Daoy (cell line): ENCODE measurements at places on chromosomes 4 and X.

- DNase-seq: no peak
Observed at GRCh38 chrX:7889680-7890079, 37.5 kb downstream of the PNPLA4 start.

DNA sequence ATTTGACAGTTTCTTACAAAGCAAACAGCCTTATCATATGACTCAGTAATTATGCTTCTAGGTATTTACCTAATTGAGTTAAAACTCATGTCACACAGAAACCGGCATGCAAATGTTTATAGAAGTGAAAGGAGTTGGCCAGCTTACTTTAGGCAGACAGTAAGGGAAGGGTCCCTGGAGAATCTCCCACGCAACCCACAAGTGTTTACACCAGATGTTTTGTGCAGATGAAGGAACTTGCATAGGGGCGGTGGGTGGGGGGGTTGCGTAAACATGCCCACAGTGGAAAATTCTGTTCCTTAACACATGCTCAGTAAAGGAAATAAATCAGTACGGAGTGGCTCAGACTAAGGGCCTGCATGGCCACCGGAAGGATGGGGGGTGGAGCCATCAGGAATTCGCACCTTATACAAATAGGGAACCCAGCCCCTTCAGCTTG is 330.5 kb upstream of the AADAT start:
- DNase-seq: no peak

DNA sequence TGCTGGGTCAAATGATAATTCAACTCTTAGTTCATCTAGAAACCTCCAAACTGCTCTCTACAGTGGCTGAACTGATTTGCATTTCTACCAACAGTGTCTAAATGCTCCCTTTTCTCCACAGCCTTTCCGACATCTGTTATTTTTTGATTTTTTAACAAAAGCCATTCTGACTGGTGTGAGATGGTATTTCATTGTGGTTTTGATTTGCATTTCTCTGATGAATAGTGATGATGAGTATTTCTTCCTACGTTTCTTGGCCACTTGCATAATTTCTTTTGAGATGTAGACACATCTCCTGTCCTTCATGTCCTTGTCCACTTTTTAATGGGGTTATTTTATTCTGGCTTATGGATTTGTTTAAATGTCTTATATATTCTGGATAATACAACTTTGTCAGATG is 298.2 kb upstream of the ARSJ start:
- DNase-seq: no peak

DNA sequence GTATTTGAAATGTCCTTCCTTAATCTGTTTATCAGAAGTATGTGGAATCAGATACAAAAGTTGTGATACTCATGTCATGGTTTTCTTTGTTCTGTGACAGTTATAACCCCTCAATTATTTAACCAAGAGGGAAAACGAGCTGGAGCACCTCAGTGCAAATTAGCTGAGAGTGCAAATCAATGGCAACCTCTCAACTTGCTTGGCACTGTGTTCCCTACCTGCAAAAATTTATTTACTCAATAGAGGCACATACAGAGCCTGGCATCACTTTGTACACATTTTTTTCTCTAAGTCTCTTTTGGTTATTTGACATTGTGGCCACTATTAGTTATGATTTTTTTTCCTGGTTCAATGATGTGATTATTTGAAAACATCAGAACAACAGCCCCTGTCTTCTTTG is 186.2 kb downstream of the STIM2 start:
- DNase-seq: no peak

DNA sequence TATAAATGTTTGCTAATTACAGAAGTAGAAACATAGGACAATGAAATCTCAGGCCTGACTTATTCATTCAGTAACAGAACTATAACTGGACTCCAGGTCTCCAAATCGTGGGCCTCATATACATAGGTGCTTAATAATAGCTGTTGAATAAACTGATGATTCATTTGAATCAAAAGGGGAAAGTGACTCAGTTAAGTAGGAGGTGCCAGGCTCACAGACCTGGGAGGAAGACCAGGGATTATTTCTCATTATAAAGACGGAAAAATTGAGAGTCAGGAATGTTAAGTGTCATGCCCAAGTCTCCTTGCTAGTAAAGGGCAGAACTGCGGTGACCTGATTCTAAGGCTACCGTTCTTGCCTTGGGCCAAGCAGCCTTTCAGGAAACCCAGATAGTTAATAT is 131.5 kb downstream of the HS3ST1 start:
- DNase-seq: peak; percentile 1

GRCh38 chrX:41381685-41382084 is 47.7 kb downstream of the DDX3X start:
- peak; percentile 66 for DNase-seq

DNA sequence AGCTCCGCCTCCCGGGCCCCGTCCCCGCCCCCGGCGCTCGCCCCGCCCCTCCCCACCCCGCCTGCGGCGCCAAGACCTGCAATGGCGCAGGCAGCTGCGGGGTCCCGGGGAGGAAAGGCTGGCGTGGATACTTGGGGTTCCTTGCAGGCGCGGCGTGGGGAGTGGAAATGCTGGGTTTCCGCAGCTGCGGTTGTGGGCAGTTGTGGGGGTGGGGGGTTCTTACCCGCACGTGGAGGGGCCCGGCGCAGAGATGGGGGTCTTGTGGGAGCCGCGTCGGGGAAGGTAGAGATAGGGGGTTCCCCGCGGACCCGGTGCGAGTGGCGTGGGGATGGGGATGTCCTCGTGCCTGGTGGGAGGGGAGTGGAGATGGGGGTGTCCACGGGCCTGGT is 680 bp upstream of the ASMTL start:
- no peak for DNase-seq

- DNase-seq: no peak
Observed at GRCh38 chrX:109384699-109385098, 97.2 kb downstream of the GUCY2F start.

GRCh38 chr4:113627321-113627720 is 134.2 kb downstream of the CAMK2D start:
- no peak for DNase-seq

- DNase-seq: no peak
Observed at GRCh38 chr4:187208651-187209050, 485.0 kb upstream of the FAT1 start.

DNA sequence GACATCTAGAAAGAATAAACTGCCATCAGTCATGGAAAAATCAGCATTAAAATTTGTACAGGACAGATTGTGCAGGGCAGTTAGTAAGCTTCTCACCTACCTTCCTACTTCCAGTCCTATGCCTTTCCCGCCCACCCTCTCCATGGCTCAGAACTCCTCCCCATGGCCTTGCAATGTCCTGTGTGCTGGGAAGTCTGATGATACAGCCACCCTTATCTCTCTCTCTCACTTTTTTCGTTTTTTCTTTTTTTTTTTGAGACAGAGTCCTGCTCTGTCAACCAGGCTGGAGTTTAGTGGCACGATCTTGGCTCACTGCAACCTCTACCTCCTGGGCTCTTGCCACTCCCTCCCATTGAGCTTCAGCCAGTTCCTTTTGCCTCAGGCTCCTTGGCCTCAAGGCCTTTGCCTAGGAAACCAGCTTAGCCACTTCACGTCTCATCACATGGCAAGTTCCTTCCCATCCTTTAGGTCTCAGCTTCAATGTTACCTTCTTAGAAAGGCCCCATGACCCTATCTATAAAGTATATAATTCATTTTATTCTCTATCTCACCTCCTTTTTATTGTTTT is 259.7 kb downstream of the NKX6-1 start:
- DNase-seq: no peak

- no peak for DNase-seq
Observed at GRCh38 chrX:34879886-34880285, 62.7 kb upstream of the FAM47B start.

- peak; percentile 26 for DNase-seq
Observed at GRCh38 chr4:15914736-15915135, 23.8 kb downstream of the FGFBP1 start.

DNA sequence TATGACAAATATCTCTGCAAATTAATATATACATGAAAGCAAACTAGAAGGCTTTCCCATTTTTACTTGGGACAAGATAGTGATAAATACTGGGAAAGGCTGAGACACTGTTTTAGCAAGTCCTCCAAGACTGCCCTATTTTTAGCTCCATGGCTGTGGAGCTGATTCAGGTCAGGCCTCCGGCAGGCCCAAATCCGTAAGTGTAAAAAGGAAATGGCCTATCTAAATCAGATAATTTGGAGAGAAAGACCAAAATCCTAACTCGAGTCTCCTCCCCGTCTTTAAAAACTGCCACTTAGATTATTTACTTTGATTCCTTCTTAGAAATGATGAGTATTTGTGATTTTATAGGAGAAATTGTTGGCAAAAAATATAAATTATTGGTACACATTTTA is 2.9 kb downstream of the OTUD4 start:
- peak; percentile 5 for DNase-seq

- no peak for DNase-seq
Observed at GRCh38 chr4:55468724-55469123, 73.0 kb downstream of the TMEM165 start.

DNA sequence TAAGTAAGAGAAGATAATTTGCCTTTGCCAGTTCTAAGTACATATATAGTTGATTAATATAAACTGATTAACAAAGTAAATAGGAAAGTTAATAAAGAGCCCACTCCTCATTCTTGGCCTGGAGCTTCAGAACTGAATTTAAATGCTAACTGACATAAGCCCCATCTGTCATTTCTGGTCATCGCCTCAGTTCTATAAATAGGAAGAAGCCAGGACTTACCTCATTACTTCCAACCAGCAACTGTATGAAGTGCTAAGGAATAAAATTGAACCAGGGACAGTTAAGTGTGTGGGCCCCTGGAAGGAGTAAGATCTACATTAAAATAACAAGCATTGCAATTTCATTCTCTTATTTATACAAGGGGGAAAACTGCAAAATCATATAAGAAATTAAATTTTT is 52.0 kb upstream of the PDLIM5 start:
- DNase-seq: no peak

DNA sequence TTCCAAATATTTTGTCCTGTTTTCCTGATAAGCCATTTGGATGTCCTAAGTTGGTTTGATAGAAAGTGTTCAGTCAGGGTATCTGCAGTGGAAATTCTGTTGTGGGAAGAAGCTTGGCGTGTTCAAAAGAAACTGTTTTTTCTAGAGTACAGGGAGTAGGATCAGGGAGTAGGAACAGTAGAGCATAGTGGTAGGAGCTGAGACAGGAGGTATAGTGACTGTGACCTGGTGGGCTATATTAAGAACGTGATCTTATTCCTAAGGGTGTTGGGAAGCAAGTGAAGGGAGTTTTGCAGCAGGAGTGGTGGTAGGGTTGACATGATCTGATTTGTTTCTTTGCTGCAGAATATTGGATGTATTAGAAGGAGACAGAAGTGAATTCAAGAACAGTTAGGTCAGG is 348.2 kb downstream of the BMPR1B start:
- no peak for DNase-seq

GRCh38 chr4:158033416-158034120 is 139.3 kb downstream of the GASK1B start:
- peak; percentile 24 for DNase-seq

DNA sequence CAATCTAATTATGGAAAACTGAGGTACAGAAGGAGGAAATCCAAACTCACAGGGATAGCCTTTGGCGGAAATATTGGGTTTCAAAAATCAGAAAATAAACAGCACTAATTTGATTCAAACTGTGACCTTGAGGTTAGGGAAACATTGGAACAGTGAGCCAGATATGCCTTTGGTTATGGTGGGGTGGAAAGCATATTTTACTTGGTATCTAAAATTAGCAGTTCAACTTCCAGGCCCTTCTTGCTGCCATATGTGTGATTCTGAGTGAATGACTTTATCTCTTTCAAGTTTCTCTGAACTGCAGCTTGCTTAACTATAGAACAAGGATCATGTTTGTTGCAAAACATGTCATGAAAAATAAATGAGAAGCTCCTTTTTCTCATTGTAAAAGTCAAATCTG is 240.9 kb upstream of the VEGFC start:
- DNase-seq: no peak

GRCh38 chr4:144820011-144820727 is 174.2 kb downstream of the HHIP start:
- DNase-seq: no peak

GRCh38 chr4:130336585-130337217 is 1240.7 kb downstream of the C4orf33 start:
- no peak for DNase-seq

GRCh38 chr4:42167709-42168108 is 15.3 kb upstream of the BEND4 start:
- no peak for DNase-seq

DNA sequence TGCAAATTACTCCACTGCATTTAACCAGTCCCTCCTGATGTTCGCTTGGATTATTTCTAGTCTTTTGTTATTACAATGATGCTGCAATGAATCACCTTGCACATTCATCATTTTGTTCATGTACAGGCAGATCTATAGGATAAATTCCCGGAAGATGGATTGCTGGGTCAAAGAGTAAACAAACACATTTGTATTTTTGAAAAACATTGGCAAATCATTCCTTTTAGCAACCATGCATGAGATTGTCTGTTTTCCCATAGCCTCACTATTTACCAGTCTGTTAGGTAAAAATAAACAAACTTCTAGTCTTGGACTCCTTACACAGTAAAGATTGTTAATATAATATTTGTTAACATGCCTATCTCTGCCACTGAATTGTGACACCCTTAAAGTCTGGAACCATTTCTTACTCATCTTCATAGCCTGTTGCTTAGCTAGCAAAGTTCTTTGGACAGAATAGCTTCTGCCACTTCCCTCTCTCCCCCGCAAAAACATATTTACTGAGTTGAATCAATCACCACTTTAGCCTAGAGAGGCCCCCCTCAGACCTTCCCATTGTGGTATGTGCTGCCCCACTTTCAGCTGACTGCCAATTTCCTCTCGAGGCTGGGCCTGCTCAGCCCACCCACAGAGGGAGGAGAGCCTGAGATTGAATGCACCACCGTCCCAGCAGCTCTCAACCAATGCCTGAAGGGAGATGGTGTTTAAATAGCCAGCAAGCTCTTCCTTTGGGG is 108.4 kb upstream of the ATXN3L start:
- DNase-seq: peak; percentile 82

GRCh38 chr4:27233531-27233930 is 372.9 kb downstream of the STIM2 start:
- no peak for DNase-seq

DNA sequence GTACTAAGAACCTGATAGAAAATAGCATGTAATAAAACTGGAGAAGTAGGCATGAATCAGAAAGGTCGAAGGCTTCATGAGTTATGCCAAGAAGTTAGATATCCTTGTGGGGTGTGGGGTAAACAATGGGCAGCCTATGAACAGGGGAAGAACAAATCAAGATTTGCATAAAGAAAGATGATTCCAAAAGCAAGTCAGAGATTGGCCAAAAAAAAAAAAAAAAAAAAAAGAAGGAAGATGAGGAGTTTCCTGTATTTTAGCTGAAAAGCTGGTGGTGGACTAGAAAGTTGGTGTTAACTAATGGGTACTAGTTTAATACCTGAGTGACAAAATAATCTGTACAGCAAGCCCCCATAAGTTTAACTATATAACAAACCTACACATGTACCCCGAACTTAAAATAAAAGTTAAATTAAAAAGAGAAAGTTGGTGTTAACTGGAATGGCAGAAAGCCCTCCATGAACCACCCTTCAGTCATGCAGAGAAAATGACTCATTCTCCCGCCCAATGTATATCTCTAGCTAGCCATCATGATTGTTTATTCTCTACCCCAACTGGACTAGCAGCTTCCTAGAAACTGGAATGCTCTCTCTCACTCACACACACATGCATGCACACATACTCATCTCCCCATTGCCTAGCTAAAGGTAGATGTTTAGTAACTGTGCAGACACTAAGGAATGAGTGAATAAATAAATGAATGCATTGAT is 41.7 kb downstream of the ATP11C start:
- DNase-seq: peak; percentile 49
